SK-MEL-5 (cell line): ENCODE measurements at places on chromosomes 3 and 15.
A peak's percentile ranks its signal among the peaks of the same experiment; 100 is the strongest.

- no peak for DNase-seq
Observed at GRCh38 chr3:12507591-12508281, 23.5 kb downstream of the TSEN2 start.

GRCh38 chr15:51493892-51494291 lies 128.7 kb downstream of the DMXL2 start:
- DNase-seq = no peak

- DNase-seq = peak; percentile 43
Observed at GRCh38 chr3:5232570-5232969, 45.1 kb downstream of the EDEM1 start.

DNA sequence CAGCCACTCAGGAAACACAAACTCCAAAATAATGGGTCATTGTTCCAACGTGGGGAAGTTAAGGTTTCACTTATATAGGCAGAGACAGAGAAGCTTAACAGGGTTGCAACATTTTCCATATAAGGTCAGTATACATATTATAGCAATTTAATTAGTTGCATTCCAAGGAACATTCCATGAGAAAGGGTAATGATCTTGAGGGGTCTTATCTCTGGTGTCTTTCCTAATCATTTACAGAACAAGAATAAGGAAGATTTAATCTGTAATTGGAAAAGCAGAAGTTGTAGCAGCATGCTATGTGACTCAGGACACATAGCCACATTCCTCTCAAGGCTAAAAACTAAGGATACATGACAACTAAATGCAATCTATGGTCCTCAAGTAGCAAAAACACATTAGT lies 4.9 kb downstream of the MNS1 start:
- no peak for DNase-seq

DNA sequence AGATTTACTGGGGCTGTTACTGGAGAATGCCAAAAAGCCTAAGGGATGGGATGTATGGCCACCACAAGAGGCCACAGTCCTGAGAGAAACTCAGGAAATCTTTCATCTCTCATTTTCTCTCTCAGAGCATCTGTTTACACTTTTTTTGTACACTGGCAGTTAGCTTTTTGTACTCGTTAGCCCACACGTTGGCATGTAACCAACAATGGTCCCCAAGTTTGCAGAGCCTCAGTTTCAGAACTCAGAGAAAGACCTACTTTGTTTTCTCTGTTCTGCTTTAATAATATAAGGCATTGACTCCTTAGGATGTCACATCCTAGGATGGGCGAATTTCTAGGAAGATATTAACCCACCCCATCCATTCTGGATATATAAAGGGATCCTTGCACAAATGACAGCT lies 183.5 kb downstream of the SUCNR1 start:
- no peak for DNase-seq

GRCh38 chr3:177683586-177683985 lies 486.3 kb upstream of the TBL1XR1 start:
- no peak for DNase-seq

DNA sequence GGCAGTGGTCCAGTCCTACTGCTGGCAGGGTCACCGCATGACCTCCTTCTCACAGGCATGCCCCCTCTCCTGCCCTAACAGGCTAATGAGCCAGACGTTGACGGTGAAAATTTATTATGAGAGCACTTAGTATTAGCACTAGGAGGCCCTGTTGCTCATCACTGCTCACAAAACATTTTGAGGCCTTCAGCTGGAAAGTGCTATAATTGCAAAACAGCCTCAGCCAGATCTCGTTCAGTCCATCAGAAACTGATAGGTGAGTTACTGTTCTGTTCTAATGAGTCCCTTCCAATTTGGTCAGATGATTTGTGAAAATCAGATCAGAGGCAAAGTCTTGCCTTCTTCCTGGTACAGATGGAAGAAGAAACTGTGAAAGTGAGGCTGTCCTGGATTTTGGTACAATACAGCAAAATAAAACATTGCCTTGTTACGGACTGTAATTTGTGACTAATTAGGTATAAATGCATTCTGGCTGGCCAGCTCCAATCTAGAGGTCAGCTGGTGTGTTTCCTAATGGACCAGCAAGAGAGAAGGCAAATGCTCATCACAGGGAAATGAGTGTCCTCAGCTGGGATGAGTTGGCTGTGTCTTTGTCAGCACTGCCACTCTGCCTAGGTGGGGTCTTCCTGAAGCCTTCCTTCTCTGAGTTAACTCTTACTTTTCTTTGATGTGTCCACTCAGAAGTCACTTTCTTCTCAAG lies 316.8 kb downstream of the CHST2 start:
- no peak for DNase-seq
